ENCODE measurements at places on chromosomes 5 and 9.

DNA sequence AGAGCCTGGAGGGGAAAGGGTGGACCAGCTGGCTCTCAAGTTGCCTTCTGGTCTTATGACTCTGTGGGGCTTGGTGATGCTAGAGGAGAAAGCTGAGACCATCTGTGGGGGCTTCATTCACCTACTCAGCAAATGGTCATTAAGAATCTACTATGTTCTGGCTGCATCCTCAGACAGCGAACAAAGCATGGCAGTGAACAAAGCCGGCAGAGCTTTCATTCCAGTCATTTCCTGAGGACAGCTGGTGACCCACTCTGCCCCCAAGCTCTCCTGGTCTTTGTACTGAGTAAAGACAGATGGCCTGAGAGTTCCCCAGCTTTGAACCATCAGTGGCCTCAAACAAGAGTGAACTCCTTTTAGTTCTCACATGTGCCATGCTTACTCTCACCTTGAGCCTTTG, 48.0 kb downstream of the FGF1 start:
- no peak for DNase-seq

DNA sequence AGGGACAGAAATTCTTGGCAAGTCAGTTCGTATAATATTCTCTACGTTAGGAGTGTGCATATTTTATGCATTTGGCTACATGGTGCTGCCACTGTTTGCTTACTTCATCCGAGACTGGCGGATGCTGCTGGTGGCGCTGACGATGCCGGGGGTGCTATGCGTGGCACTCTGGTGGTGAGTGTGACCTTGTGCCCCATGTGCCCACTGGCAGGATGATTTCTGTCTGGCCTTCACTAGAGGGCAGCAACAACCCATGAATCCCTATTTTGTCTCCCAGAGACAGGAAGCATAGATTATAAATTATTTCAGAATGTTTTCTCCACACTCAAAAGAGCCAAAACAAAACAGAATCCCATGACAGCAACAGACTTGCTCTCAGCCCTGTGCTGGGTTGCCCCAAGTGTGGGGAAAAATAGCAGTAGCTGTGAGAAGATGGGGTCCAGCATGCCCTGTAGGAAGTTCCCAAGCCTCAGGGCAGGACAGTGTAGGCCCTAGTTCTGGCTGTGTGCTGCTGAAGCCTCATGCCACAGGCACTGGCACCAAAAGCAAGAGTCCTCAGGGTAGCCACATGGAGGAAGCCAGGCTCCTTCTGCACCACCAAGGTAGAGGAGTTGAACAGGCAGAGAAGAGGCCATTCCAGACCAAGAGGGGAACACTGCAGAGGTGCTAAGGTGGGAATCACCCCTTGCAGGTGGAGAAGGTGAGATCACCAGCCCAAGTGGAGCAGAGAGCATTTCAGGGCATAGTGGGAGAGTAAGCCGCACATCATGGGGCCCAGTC, 16.0 kb downstream of the SLC22A5 start:
- DNase-seq = peak; percentile 50

GRCh38 chr5:92629000-92629399, 952.0 kb downstream of the NR2F1-AS1 start:
- no peak for DNase-seq

- DNase-seq = no peak
Measured at GRCh38 chr5:80656425-80656824, 1.6 kb upstream of the DHFR start.

DNA sequence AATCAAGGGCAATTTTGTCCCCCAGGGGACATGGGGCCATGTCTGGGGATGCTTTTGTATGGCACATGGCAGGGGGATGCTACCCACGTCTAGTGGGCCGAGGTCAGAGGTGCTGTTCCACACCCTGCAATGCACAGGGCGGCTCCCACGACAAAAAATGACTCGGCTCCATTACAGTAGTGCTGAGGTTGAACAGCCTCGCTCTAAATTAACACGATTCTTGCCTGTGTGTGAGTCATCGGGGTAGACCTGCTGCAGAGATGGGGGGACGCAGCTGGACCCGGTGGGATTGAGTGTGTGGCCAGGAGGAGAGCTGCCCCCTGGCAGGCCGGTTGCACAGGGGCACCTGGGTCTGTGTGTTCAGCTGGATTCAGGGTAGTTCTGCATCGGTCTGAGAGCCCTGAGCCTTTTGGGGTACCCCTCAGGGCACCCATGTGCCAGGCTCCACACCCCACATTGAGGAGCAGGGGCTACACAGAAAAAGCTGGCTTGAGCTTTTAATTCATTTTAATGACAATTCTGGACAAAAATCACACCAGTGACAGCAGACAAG, 20.0 kb upstream of the COL5A1 start:
- DNase-seq = no peak

GRCh38 chr5:9194509-9194908, 351.4 kb downstream of the SEMA5A start:
- no peak for DNase-seq
